ENCODE measurements at places on chromosomes 12 and 14. TPM values are rescaled to one million over a fixed set of nuclear protein-coding genes. Genes with fewer than 3 reads are reported as not detected.

Gene CD4
- 7.9 TPM for polyA plus RNA-seq

Gene HSPB8
- 146 TPM for polyA plus RNA-seq

Gene NID2
- 137 TPM for polyA plus RNA-seq

Gene ATP2B1
- 84.7 TPM for polyA plus RNA-seq

Gene MDGA2
- polyA plus RNA-seq: 0.27 TPM

Gene SSTR1
- polyA plus RNA-seq: 0.32 TPM

Gene PTPRQ
- 1.1 TPM for polyA plus RNA-seq

Gene KRT5
- 3.5 TPM for polyA plus RNA-seq

Gene CRIP1
- polyA plus RNA-seq: 85.2 TPM

Gene DIO2
- polyA plus RNA-seq: 1.9 TPM

Gene BORCS5
- 6.4 TPM for polyA plus RNA-seq

Gene CELA1
- polyA plus RNA-seq: not detected

Gene FAM90A1
- polyA plus RNA-seq: 0.29 TPM

Gene SPRING1
- polyA plus RNA-seq: 10.2 TPM

Gene TBC1D30
- 2.0 TPM for polyA plus RNA-seq

Gene COA8
- 52.3 TPM for polyA plus RNA-seq

Gene MYH6
- polyA plus RNA-seq: 2.1 TPM

Gene REC8
- polyA plus RNA-seq: 11.6 TPM

Gene FKBP3
- 123 TPM for polyA plus RNA-seq

Gene CCND2
- polyA plus RNA-seq: 103 TPM

Gene CDH24
- 5.0 TPM for polyA plus RNA-seq

Gene RNASE3
- 0.59 TPM for polyA plus RNA-seq

Measured in muscle of back (tissue), 13 donors.